ENCODE measurements at places on chromosomes 16 and 17.

DNA sequence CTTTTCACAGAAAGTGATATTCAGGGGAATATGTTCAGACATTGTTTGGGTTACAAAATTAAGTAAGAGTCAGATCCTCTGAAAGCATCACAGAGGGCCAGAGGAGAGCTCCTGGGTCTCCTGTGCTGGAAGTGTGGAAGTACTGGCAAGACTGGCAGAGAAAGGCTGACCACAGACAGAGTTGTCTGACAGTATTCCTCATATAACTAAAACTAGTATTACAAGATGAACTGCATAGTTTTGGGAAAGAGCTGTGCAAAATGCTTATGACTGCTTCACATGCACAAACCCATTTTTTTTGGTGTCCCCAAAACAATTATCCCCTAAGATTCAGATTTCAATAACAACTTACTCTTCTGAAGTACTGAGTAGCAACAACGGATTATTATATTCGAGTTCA lies 35.2 kb downstream of the N4BP1 start:
- DNase-seq: no peak

GRCh38 chr17:8477715-8478441 lies 42.2 kb downstream of the NDEL1 start:
- DNase-seq: no peak

- no peak for DNase-seq
Observed at GRCh38 chr16:78729687-78730086, 630.2 kb downstream of the WWOX start.

GRCh38 chr16:57534337-57534880 lies 2.0 kb downstream of the CCDC102A start:
- DNase-seq: no peak

GRCh38 chr17:30165147-30165546 lies 48.5 kb downstream of the NSRP1 start:
- DNase-seq: no peak

DNA sequence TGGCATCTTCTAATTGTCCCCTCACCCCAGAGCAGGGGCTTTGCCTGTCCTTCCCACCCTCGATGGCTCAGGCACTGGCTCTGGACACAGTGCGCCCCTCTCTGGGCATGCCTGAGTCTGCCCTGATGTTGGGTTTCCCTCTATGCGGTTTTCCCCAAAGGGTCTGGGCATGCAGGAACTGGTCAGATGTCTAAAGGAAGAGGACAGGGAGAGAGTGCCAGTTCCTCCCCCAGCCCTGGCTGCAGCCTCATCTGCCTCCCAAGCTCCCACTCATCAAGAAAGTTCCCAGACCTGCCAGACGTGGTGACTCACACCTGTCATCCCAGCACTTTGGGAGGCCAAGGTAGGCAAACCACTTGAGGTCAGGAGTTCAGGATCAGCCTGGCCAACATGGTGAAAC lies 41.3 kb upstream of the PABPN1L start:
- no peak for DNase-seq
